ENCODE measurements at places on chromosomes 12 and 14.

- no peak for DNase-seq
Measured at GRCh38 chr12:111410431-111411184, 4.9 kb downstream of the SH2B3 start.

- DNase-seq: no peak
Measured at GRCh38 chr12:107091381-107091780, 2.0 kb downstream of the CRY1 start.

DNA sequence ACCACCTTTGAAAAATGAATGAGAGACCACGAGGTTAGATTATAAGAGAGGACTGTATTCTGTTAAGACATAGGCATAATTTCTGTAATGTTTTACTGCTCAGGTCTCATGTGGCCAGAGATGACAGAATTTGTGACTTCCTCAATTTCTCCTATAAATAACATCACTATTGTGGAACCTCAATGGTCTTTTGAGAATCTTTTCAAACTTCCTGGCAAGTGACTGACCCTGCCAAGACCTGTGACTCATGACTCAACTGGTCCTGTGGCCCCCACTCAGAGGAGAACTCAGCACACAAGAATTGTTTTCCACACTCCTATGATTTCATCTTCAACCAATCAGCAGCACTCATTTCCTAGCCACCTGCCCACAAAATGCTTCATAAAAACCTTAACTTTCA, 508.2 kb upstream of the ATP2B1 start:
- no peak for DNase-seq

DNA sequence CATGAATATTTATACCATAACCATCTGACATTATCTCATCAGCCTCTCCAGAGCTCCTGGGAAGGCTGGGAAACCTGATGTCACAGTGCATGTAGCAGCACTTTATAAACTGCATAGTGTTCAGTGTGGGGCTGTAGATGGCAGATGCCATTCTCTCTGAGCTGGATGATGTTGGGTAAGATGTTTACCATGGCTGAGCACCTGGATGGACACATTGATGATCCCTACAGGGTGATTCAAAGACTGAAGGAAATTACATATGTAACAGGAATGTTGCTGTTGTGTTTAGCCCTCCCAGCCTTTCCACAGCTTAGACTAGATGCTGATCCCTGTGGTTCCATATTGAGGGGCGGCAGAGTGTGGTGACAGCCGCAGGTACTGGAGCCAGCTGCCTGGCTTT, 37.4 kb downstream of the IFT43 start:
- DNase-seq: no peak

- DNase-seq: no peak
Measured at GRCh38 chr12:24023081-24023480, 73.6 kb upstream of the SOX5 start.
